ENCODE measurements at places on chromosomes 6 and 20. TPM values are rescaled to one million over a fixed set of nuclear protein-coding genes. Genes with fewer than 3 reads are reported as not detected.

The KIF16B gene
- 17.7 TPM for total RNA-seq

The SIRPB1 gene
- total RNA-seq, result not detected

The SASH1 gene
- total RNA-seq, result 60.2 TPM

The OPRM1 gene
- not detected for total RNA-seq

The DLK2 gene
- total RNA-seq, result 0.36 TPM

The SEMG1 gene
- total RNA-seq, result not detected

The PIGU gene
- 21.1 TPM for total RNA-seq

The PCMTD2 gene
- 159 TPM for total RNA-seq

The ELOVL2 gene
- 0.16 TPM for total RNA-seq

The GSTA3 gene
- not detected for total RNA-seq

The PRPH2 gene
- total RNA-seq, result 0.72 TPM

The RSPH3 gene
- 6.4 TPM for total RNA-seq

The PEX7 gene
- 5.0 TPM for total RNA-seq

The FABP7 gene
- not detected for total RNA-seq

The PPIL6 gene
- 0.65 TPM for total RNA-seq

The SPACA1 gene
- not detected for total RNA-seq

The GJA1 gene
- total RNA-seq, result 251 TPM

The PBX2 gene
- 6.5 TPM for total RNA-seq

The TMEM217 gene
- 0.09 TPM for total RNA-seq

DNA sequence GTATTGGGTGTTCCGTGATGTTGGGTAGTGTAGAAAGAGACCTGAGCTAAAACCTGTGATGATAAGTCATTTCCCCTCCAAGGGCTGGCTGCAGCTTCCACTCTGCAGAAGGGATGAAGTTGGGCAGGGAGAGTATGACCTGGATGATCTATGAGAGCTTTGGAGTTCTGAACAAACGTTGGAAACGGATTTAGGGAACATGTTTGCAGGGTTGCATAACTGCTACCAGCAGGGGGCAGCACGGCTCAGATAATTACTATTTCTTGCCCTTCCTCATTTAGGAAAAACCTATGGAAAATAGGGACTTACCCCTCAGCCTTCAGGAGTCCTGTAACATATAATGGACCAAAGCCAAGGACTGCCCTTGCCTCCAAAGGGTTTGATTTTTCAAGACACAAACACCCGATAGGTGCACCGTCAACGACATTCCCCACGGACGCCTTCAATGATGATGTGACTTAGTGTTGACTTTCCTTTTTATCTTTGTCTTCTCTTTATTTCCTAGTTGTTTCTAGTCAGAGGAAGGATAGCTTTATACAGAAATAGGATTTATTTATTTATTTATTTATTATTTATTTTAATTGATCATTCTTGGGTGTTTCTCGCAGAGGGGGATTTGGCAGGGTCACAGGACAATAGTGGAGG, 164.9 kb upstream of the SASH1 start:
- DNase-seq, result peak; percentile 83

DNA sequence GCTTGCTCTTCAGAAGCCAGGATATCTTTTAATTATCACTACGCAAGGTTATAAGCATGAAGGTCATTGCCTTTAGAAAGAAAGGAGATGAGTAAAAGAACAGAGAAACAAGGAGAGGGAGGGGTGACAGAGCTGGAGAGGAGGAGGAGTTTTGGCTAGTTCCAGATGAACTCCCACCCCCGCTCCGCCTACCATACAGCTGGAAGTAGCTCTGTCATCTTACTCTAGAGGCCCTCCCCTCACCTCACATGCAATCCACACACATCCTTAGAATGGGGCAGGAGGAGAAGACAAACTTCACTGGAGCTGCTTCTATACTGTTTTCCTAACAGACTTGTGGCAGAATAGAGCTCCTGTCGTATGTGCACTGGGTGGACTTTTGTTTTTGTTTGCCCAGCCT, 144.7 kb downstream of the SCML4 start:
- DNase-seq, result peak; percentile 69

- no peak for DNase-seq
These were observed 187.1 kb downstream of the ID4 start for GRCh38 chr6:20024316-20024673.

DNA sequence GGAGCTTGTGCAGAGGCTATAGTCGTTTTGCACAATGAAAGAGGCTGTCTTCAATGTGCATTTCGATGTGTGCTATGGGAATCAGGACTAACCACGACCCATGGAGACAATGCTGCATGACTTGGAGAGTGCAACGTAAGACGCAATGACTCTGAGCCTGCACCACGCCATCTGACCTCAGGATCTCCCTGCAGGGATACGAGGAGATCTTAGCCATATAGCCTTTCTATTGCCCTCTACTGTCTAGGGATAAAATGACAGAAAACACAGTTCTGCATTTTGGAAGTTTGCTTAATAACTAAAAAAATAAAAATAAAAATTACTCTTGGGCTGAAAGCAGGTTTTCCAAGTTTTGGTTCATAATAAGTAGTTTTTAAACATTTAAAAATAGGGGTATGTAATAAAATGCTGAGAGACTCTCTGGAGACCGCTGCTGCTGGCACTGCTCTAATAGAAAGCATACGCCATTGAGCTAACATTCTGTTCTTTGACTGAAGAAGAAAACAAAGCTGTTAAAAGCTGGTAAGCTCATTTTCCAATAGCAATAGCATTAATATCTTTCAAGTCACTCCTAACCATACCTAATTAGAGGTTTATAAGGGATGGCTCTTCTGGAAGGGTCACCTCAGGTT, 87.2 kb downstream of the PDE7B start:
- DNase-seq, result peak; percentile 79

DNA sequence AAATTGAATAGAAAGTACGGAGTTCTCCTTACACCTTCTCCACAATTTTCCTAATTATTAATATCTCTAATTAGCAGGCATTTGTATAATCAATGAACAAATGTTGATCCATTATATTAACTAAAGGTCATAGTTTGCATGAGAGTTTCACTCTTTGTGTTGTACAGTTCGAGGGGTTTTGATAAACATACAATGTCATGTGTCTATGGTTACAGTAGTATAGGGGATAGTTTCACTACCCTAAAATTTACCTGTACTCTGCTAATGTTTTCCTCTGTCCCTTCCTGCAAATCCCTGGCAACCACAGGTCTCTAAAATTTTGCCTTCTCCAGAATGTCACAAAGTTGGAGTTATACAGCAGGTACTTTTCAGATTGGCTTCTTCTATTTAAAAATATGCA, 1199.8 kb upstream of the GJE1 start:
- no peak for DNase-seq

GRCh38 chr6:8279041-8279805, 156.1 kb downstream of the SLC35B3 start:
- no peak for DNase-seq

- DNase-seq, result no peak
These were observed 65.6 kb downstream of the ABHD12 start for GRCh38 chr20:25325073-25325472.

DNA sequence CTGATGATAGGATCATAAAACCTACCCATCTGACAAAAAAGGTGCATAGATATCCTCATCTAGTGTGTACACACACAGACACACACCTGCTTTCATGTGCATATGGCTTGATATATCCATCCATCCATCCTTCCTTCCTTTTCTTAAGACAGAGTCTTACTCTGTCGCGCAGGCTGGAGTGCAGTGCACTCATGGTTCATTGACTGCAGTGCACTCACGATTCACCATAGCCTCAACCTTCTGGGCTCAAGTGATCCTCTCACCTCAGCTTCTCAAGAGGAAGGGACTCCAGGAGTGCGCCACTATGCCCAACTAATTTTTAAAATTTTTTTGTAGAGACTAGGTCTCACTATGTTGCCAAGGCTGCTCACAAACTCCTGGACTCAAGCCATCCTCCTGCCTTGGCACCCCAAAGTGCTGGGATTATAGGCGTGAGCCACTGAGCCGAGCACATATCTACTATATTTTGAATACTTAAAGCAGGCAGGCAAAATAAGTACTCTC, 27.1 kb downstream of the ADNP start:
- DNase-seq, result no peak

DNA sequence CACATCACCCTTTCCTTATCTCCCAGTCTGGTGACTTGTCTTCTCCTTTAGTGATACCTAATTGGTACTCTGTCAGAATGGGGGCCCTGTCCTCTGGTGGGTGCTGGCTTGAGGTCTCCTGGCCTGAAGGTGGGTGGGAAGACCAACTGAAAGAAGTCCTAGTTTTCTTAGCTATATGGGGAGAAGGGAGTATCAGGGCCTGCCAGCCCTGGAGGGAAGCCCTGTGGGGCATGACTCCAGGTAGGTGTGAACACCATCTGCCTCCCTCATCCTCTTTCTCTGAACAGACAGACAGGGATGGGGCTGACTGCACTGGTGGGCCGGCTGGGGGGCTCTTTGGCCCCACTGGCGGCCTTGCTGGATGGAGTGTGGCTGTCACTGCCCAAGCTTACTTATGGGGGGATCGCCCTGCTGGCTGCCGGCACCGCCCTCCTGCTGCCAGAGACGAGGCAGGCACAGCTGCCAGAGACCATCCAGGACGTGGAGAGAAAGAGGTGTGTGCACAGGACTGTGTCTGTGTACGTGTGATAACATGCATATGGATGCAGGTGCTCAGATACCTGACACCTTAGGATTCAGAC, 4.8 kb downstream of the CRIP3 start:
- no peak for DNase-seq

GRCh38 chr6:42735976-42736375, 9.9 kb downstream of the TBCC start:
- no peak for DNase-seq

- no peak for DNase-seq
These were observed 586.6 kb downstream of the KIF16B start for GRCh38 chr20:15986690-15987089.

- DNase-seq, result no peak
These were observed 118.1 kb downstream of the TOX2 start for GRCh38 chr20:44032583-44033331.

DNA sequence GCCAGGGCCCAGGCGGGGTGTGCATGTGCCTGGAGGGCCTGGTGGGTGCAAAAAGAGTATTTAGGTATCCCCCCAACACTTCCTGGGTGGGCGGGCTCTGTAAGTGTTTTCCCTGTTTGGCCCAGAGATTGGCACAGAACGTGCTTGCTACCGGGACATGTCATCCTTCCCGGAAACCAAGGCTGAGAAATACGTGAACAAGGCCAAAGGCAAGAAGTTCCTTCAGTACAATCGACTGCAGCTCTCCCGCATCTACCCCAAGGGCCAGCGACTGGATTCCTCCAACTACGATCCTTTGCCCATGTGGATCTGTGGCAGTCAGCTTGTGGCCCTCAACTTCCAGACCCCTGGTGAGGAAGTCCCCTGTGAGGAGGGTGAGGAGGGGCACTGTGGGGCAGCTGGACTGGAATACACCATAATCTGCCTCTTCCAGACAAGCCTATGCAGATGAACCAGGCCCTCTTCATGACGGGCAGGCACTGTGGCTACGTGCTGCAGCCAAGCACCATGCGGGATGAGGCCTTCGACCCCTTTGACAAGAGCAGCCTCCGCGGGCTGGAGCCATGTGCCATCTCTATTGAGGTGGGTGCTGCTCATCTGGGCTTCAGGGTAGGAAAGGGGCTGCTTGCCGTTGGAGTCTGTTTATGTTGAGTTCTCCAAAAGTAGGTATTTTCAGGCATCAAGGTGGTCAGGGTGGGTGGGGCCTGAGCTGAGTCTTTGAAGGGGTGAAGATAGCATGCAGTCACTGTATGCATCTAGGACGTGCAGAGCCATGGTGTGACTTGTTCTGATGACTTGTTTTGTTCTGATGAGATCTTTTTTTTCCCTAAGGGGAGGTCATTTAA, 35.2 kb downstream of the PLCG1 start:
- DNase-seq, result no peak

- DNase-seq, result peak; percentile 33
These were observed 95.8 kb downstream of the ARMC2 start for GRCh38 chr6:108944071-108944470.

GRCh38 chr6:26329763-26330511, 35.1 kb upstream of the BTN3A2 start:
- DNase-seq, result peak; percentile 70

- no peak for DNase-seq
These were observed 88.8 kb upstream of the EZR start for GRCh38 chr6:158907931-158908330.

DNA sequence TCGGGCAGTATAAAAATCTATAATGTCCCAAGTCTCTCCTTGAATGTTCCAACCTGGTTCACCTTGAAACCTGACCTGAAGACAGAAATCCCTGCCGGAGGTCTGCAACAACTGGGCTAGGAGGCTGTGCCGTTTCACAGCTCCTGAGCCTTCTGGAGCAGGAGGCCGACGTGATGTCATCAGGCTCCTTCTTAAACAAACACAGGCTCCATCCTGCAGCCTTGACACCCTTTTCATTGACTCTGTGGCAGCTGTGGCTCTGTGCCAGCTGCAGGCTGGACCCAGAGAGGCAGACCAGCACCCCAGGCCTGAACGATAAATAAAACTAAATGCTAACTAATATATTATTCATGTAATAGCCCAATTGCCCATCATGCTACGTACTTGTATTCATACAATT, 483.9 kb downstream of the CD83 start:
- no peak for DNase-seq

- DNase-seq, result no peak
These were observed 176.6 kb upstream of the FERMT1 start for GRCh38 chr20:6299456-6299855.

DNA sequence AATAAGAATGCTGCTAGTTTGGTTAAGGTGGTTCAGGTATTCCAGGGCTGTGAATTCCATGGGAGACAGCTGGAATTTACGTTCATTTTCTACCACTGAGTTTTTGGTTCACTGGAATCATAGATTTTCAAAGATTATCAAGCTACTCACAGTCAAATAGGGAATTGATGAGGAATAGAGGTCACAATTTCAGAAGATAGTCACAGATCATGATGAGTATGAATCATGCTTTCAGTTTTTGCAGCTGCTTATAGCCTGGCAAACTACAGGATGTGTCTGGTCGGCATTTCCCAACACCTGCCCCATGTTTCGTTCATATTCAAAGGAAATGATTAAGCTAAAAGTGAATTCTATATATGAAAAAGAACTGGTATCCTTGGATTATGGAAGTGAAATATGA, 58.7 kb downstream of the BCKDHB start:
- no peak for DNase-seq

DNA sequence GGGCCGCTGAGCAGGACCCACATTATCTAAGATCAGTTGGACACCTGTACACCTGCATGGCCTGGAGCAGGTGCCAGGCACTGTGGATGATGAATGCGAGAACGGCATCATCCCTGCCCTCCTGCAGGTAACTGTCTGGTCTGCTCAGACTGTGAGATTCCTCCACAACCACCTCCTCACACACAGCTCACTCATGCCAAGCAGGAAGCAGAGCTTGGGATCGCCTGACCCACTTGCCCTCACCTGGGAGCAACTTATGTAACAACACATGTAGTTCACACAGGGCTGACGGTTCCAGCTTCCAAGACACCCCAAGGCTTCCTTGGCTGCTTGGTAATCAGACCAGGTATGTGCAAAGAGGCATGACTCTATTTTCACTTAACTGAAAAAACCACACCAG, 359.2 kb downstream of the PREX1 start:
- DNase-seq, result no peak

- DNase-seq, result no peak
These were observed 116.2 kb upstream of the PRL start for GRCh38 chr6:22412994-22413393.

- peak; percentile 4 for DNase-seq
These were observed 105.5 kb downstream of the ASCC3 start for GRCh38 chr6:100775667-100776066.

GRCh38 chr6:17984399-17984798, 3.0 kb downstream of the KIF13A start:
- peak; percentile 44 for DNase-seq

- DNase-seq, result no peak
These were observed 32.8 kb downstream of the CD40 start for GRCh38 chr20:46150943-46151342.

- DNase-seq, result no peak
These were observed 240.8 kb downstream of the FOXA2 start for GRCh38 chr20:22343612-22344011.

GRCh38 chr20:19835533-19836222, 77.6 kb downstream of the RIN2 start:
- no peak for DNase-seq

Measured in fibroblast of the aortic adventitia (primary cell).